NCI-H1092 treated with DMSO at 0.1 percent for 48 hours (cell line): ENCODE measurements at places on chromosomes 2 and 18.

- no peak for DNase-seq
Observed at GRCh38 chr2:169746240-169746639, 12.6 kb downstream of the KLHL23 start.

- DNase-seq, result no peak
Observed at GRCh38 chr2:19675003-19675629, 226.7 kb downstream of the TTC32 start.

DNA sequence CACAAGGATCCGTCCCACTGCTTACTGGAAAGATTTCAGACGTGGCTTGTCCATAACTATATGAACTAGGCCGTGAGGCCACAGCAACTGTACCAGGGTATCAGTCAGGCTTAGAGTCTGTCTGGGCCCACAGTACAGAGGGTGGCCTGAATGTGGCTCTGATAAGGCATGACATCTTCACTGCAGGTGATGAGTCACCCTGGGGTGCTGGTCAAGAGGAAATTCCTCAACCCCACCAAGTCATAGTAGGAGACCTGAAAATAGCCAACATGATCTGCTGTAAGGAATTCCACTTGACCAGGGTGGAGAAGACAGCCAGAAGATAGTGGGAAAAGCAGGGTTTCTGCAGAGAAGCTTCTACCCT is 107.7 kb downstream of the INHBB start:
- DNase-seq, result no peak

DNA sequence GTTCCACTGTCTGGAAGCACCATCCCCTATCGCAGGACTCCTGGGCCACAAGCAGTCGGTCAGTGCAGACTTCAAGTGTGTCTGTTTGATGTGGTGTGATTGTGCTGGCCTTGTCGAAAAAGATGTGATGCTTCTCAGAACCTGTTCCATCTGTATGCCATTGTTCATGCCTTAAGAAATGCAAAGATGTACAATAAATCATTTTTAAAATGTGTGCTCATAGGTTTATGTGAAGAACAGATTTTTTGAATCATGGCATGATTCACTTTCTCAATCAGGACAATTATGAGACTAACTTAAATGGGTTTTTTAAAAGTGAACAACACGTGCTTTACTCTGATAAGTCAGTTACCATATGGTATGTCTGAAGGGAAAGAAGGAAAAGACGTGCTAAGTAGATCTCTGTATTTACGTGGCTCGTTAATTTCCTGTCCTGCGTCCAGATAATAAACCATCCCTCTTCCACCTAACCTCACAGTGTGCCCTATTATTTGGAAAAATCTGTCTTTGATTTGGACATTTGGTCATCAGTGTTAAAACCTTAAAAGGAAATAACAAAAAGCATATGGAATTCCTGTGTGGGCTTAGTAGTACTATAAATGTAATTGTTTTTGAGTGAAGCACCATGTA is 54.9 kb downstream of the PRKRA start:
- DNase-seq, result no peak
